ENCODE measurements at places on chromosomes 16 and 17.

DNA sequence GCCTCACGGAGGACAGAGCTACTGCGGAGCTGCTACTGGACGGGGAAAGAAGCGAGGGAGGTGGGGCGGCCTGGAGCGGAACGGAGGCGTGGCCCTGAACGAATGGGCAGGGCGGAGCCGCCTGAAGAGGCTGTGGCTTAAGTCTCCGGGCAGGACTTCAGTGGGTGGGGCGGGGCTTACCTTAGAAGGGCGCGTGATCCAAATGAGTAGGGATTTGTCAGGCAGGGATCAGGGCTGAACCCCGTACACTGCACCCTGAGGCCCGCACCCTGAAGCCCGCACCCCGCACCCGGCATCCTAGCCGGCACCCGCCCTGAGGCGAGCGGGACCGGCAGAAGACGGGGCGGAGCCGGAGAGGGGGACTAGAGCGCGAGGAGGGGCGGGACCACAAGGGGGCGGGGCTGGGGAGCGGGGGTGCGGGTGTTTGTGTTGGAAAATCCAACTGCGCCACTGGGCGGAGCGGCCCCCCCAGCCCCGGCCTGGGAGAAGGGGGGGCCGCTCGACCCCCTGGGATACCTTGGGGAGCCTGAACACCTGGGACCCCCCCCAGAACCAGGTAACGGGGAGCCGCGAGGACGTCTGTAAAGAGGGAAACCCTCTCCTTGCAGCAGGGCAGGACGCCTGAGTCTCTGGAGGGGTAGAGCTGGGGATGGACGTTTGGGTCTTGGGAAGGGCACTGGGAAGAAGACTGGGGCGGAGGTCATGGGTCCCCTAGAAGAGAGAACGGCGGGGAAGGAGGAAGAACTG lies at the start of gene KDM6B:
KDM6B (plus strand) TSS at position 423 of the 747 bp plus-strand sequence. CDS start 11,338 bp downstream, outside the sequence.
- peak; percentile 92 for DNase-seq

DNA sequence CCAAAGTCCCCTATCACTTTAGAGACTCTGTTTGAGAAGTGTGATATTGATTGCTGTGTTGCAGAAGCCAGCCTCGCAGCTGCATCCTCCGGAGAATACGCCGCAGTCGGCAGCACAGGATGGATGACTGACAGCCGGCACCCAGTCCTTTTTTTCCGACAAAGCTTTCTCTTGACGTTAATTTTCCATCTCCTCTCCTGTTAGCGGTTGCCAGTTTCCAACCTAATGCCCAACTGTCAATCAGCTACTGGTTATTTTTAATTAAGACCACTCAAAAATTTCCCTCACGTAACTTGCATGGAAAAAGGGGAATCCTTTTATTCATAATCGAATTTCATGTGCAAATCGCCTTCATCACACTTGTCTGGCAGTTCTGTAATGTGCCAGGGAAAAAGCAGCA lies 953.9 kb downstream of the CDH11 start:
- DNase-seq: no peak

- no peak for DNase-seq
Measured at GRCh38 chr16:22665048-22665797, 148.7 kb upstream of the HS3ST2 start.

GRCh38 chr16:61105544-61105943 lies 930.7 kb downstream of the CDH8 start:
- no peak for DNase-seq

GRCh38 chr16:69554495-69554894 lies 11.3 kb upstream of the NFAT5 start:
- no peak for DNase-seq

- peak; percentile 15 for DNase-seq
Measured at GRCh38 chr17:56793531-56793930, 40.2 kb downstream of the C17orf67 start.

DNA sequence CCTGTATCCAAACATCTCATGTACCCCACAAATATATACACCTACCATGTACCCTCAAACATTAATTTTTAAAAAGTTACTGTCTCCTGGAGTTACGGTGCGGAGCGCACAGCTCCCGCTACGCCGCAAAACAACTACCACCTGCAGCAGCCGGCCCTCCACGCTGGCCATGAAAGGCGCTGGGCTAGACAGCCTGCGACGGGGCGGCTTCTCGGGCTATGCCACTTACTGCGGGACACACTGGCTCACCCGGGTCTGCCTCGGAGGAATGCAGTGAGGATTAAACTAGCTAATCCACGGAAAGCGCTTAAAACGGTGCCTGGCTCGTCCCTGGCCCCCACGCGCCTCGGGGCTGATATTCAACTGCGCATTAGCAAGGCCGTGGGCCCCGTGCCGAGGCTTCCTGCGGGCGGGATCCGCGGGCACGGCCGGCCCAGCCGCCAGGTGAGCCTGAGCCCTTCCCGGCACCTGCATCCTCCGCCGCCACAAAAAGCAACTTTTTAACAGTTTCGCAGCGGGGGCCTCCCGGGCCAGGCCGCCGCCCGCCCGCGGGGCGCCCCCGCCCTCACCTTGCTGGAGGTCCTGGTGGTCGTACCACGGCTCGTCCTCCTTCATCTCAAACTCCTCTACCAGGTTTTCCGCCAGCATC lies 633 bp downstream of the CDR2 start:
- peak; percentile 43 for DNase-seq

- peak; percentile 69 for DNase-seq
Measured at GRCh38 chr16:66441586-66442375, 14.7 kb downstream of the BEAN1 start.

GRCh38 chr17:36066365-36066985 lies 2.4 kb downstream of the CCL18 start:
- DNase-seq: no peak

- DNase-seq: peak; percentile 76
Measured at GRCh38 chr16:24858219-24859041, 12.7 kb downstream of the SLC5A11 start.

- DNase-seq: peak; percentile 30
Measured at GRCh38 chr17:40091691-40092397, 8.5 kb downstream of the NR1D1 start.

GRCh38 chr16:27918755-27919154 lies 144.8 kb downstream of the GSG1L start:
- DNase-seq: peak; percentile 6

DNA sequence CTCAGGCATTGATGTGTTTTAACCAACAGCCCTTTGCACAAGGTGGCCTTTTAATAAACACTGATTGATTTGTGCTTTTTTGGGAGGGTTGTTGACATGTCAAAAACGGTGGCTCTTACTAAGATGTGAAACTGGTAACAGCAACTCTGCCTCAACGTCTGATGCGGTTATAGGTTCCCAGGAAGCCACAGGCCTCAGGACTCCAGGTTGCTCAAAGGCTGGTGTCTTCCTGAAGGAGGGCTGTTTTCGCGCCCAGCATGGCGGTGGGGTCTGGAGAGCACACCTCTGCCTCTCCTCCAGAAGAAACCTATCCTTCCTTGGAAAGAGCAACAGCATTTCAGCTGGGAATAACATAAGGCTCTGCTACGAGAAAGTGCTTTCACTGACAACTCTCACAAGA lies 187.5 kb downstream of the IRF8 start:
- DNase-seq: no peak

GRCh38 chr16:57253466-57253865 lies 8.4 kb downstream of the ARL2BP start:
- DNase-seq: no peak

GRCh38 chr17:49491192-49491769 lies 3.8 kb upstream of the NGFR start:
- DNase-seq: no peak

- peak; percentile 98 for DNase-seq
Measured at GRCh38 chr17:50027172-50027880, 28.6 kb upstream of the ITGA3 start.

DNA sequence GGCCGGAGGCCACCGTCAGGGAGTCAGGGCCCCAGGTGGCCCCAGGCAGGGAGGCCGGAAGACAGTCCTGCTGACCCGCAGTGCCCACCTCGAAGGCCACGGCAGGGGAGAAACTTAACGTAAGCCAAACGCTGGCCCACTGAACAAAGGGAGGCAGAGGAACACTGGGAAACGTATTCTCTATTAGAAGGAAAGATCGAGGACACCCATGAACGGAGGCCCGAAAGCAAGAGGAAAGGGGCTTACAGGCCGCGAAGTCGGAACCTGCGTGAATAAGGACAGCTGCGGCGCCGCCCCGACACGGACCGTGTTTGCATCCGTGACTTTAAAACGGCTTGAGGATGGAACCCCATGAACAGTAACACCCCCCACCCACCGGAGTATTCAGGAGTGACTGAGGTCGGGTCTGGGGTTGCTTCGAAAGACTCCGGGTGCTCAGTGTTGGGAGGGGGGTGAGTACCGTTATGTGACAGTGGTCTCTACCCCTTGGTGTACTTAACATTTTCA lies 102.4 kb upstream of the METRNL start:
- DNase-seq: no peak

- no peak for DNase-seq
Measured at GRCh38 chr17:44775838-44776621, 17.2 kb downstream of the ADAM11 start.

- no peak for DNase-seq
Measured at GRCh38 chr16:31429314-31429713, 1.2 kb upstream of the COX6A2 start.

DNA sequence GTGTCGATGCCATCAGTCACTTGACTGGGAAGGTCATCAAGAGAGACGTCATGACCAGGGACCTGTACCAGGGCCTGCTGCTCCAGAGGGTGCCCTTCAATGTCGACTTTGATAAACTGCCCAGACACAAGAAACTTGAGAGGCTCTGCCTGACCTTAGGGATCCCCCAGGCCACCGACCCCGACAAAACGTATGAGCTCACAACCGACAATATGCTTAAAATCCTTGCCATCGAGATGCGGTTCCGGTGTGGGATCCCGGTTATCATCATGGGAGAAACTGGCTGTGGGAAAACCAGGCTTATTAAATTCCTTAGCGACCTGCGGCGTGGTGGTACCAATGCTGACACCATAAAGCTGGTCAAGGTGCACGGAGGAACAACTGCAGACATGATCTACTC lies 69.6 kb upstream of the ENDOV start:
- no peak for DNase-seq

DNA sequence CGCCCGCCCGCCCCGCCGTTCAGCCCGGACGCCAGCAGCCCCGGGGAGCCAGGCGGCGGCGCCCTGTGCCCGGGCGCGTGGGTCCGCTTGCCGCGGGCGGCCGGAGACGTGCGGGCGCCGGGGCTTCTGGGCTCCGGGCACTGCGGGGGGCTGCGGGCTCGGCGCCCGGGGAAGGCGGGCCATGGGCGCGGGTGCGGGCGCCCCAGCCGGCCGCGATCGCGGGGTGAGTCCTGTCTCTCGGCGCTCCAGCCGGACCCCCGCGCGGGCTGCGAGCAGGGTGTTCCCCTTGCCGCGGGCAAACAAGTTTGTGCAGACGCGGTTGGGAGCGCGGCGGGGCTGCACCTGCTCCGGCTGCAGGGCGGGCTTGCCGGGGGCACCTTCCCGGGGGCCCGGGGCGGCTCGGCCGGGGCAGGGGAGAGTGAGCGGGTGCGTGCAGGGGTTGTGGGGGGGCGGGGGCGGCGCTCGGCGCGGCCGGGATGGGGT lies 292 bp downstream of the WSCD1 start:
- no peak for DNase-seq

DNA sequence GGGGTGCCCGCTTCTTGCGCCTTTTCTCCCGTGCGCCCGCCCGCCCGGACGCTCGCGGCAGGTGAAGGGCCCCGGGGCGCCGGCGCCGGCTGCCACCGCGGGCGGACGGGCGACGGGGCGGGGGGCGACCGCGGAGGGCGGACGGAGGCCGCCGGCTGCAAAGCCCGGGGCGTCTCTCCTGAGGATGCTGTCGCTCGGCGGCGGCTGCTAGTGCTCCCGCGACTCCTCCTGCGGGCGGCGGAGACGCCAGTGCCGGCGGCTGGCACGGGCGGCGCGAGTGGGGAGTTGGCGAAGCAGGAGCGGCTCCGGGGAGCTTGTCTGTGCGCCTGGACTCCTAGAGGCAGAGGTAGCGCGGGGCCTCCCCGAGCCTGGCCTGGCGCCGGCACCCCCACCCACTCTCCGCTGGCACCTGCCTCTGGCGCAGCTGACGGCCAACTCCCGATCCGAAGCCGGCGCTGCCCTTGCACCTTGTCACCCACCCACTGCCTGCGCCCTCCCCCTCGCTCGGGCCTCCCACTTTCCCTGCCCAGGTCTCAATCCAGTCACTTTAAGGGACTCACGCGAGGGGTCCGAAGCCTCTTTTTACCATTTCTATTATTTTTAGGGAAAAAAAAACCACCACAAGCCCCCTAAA lies at the start of gene FAM20A:
FAM20A (minus strand) TSS at position 437 of the 634 bp plus-strand sequence. CDS start 701 bp downstream, outside the sequence.
- DNase-seq: no peak

DNA sequence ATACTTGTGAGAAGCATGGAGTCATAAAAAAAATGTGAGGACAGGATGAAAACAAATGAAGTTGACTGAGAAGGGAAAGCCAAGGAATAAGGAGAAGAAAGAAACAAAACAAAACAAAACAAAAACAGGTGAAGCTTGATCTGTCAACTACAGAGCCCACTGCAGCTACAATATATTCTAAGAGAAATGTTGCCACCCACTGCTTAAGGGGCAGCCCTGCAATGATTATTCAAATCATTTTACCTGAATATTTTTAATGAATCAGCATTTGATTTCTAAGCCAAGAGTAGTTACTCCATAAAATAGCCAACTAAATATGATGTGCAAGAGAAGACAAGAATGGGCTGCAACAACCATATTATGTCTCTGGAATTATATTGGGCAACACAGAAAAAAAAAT lies 252.0 kb upstream of the KIF2B start:
- no peak for DNase-seq

- DNase-seq: peak; percentile 56
Measured at GRCh38 chr16:21638573-21638975, 13.8 kb downstream of the IGSF6 start.

- DNase-seq: no peak
Measured at GRCh38 chr17:7295230-7296180, 1.1 kb upstream of the YBX2 start.

- peak; percentile 46 for DNase-seq
Measured at GRCh38 chr16:29804455-29805231, 1.7 kb upstream of the MAZ start.

- no peak for DNase-seq
Measured at GRCh38 chr16:23288726-23289512, 13.2 kb upstream of the SCNN1B start.

DNA sequence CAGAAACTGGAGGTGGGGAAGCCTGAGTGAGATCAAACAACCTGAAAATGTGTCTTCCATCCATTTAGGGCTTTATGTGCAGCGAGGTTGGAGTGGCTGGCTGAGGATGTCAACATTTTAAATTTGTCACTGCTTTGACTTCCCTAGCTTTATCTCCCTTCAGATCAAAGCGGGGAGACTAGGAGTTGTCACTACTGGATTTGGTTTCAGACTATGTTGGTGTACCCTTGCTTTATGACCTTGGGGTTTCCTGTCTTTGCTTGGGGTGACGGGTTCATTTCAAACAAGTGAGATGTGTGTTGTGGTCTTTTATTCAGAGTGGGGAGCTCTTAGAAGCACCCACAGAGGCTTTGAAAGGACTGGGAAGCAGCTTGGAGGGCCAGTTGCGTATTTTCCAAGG lies 25.6 kb downstream of the MSI2 start:
- no peak for DNase-seq

GRCh38 chr16:28321700-28322411 lies 29.5 kb downstream of the SBK1 start:
- DNase-seq: peak; percentile 35

Data from EH (cell line).